ENCODE measurements at places on chromosomes 6 and 20.
A peak's percentile ranks its signal among the peaks of the same experiment; 100 is the strongest.

DNA sequence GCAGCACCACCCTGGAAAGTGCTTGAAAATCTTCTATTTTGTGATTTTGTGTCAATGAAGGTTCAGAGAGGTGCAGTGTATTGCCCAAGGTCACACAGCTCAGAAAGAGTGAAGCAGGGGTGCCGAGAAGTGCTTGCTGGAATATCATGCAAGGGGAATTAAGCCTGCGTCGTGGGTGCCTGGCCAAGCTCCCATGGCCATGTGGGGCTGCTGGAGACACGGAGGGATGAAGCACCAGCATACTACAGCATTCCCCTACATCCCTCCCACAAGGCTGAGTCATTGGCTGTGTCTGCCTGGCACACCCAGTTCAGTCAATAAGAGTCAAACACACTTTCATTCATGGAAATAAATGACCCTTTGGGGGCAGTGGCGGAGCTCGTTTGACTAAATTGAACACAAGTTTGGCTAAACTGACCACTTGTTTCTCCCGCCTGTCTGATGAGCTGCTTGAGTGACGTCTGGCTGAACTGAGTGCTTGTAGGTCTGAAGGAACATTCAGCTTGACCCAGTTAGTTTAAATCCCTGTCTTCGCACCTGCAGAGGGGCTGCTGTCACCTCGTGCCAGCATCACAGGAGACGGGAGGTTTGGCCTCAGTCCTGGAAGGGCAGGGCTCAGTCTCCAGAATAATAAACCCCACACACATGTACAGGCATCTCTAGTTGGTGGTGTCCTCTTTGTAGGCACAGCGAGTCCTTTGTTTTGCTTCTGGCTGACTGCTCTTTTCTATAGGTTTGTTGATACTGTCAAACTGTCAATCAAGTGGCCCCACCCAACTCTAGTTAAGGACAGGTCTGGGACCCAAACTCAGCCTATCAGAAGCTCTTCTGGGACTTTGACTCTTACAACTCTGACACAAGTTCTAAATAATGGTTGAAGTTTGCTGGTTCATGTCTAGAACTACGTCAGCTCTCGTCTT lies 8.4 kb upstream of the TGM2 start:
- peak; percentile 97 for DNase-seq

GRCh38 chr20:42099101-42099500 lies 480.9 kb upstream of the CHD6 start:
- no peak for DNase-seq

- no peak for DNase-seq
Observed at GRCh38 chr6:101453221-101453620, 59.7 kb downstream of the GRIK2 start.

GRCh38 chr20:32479012-32479411 lies 106.1 kb downstream of the NOL4L start:
- DNase-seq, result no peak

DNA sequence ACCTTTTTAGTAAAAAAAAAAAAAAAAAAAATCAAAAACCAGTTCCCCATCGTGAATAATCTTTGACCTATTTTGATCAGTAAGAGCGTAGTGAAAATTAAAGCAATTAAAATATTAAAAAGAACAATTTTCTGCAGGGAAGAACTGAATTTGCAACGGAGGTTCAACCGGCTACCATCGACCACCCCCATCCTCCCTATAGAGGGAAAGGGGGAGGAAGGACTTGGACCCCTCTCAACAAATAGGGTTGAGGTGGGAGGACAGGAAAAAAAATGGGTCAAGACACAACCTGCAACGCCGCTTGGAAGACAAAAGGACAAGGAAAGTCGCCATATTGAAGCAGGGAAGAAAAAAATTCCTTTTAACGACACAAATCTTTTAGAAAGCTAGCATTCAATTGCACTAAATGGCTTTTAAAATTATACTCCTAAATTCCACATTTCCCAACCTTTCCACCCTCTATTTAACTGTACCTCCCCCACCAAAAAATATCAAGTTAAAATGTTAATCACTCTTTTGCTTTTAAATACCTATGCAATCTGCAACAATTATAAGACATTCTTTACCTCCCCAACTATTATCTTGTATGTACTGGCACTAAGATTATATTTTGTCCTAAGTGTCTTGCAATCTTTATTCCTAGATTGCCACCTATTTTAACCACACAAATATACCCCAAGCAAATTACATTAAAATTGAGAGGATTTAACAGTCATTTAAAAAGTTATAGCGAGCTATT lies 1.7 kb downstream of the PPP1R10 start:
- peak; percentile 85 for DNase-seq

GRCh38 chr6:137512757-137513605 lies 18.8 kb upstream of the OLIG3 start:
- DNase-seq, result no peak

GRCh38 chr6:92559003-92559402 lies 860.4 kb downstream of the EPHA7 start:
- DNase-seq, result no peak

- DNase-seq, result peak; percentile 77
Observed at GRCh38 chr20:57092112-57092899, 174.1 kb downstream of the BMP7 start.

- peak; percentile 74 for DNase-seq
Observed at GRCh38 chr20:478949-479429, 16.7 kb upstream of the TBC1D20 start.

DNA sequence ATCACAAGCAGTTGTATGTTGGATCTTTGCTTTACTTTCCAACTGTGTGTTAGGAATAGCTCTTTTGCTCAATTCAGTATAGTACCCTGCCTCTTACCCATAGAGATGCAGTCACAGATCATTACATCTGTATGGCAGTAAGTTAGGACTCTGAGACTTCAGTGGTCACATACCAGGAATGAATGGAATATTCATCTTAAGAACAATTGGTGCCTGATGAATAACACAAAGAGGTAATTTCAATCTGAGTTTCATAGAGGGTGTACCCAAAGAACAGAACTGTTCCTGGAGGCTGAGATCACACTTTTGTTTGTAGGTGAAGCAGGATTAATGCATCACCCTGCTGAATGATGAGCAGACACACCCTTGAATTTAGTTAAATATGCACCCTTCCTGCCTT lies 28.7 kb upstream of the KIF13A start:
- no peak for DNase-seq

DNA sequence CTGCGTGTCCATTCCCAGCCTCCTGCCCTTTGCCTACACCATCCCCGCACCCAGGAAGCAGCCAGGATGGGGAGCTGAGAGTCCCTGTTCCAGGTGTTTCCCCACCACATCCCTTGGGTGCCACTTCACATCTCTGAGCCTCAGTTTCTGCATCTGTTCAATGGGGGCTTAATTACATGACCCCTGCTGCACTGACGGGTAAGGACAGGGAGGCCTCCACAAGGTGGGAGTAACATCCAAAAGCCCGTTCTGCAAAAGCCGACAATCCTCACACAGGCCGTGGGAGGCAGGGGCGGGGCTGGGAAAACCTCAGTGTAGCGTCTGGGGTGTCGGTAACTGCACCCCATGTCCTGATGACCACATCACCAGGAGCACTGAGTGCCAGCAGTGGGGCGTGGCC lies 41.3 kb downstream of the GRM4 start:
- no peak for DNase-seq

DNA sequence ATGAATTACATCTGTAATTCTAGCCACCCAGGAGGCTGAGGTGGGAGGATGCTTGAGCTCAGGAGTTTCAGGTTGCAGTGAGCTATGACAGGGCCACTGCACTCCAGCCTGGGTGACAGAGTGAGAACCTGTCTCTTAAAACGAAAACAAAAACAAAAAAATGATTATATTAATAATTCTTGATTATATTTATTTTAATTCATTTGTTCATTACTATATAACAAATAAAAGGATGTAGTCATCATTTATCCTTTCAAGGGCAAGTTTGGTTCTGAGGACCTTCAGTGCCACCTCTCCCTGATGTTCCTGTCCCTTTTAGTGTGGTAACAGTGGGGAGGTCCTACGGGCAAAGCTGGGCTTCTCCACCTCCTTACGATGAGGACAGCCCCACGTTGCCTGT lies 167.1 kb upstream of the SCGN start:
- no peak for DNase-seq

DNA sequence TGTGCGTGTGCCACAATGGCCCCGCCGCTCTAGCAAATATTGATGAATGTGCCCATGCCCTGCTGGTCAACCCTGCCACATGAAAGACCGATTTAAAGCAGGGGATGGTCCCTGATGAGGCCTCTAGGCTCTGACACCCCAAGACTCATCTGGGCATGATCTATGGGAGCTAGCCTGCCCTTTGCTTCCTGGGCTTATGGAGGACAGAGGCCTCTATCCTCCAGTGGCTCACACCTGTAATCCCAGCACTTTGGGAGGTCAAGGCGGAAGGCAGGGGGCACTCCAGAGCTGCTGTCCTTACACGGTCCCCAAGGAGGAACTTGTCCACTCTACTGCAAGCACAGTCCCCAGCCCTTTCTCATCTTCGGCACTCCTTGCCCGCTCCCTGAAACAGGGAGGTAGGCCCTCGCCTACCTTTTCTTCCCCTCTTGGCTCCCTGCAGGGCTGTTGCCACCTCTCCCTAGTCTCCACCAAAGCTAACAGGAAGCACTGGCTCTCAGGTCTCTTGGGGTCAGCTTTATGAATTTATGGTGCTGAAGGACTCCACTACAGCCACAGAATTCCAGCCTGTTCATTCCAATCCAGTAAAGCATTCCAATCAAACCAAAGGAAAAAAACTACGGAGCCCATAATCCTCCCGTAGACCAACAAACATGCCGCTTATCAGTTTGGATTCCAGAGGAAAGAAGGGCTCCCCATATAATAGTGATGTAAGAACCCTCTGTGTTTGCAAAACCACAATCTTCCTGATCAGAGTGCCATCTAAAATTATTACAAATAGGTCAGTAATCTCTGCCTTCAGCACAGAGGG lies 48.7 kb upstream of the FOXQ1 start:
- DNase-seq, result no peak

DNA sequence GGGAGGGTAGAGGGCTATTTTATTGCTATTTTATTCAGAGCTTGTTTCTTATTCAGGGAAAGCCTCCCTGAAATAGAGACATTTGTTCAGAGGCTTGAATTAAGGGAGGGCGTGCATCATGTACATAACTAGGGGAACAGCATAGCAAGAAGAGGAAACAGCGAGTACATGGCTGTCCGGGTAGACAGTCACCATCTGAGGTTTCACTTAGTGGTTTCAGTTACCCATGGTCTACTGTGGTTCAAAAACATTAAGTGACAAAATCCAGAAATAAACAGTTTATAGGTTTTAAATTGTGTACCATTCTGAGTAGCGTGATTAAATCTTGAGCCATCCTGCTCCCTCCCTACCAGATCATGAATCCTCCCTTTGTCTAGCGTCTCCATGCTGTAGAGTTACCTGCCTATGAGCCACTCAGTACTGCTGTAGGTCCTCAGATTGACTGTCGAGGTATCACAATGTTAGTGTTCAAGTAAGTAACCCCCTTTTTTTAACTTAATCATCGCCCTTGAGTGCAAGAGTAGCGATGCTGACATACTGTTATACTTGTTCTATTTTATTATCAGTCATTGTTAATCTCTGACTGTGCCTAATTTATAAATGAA lies 791.5 kb downstream of the TFAP2A start:
- DNase-seq, result peak; percentile 17

- no peak for DNase-seq
Observed at GRCh38 chr6:25963426-25964123, 973 bp downstream of the TRIM38 start.

DNA sequence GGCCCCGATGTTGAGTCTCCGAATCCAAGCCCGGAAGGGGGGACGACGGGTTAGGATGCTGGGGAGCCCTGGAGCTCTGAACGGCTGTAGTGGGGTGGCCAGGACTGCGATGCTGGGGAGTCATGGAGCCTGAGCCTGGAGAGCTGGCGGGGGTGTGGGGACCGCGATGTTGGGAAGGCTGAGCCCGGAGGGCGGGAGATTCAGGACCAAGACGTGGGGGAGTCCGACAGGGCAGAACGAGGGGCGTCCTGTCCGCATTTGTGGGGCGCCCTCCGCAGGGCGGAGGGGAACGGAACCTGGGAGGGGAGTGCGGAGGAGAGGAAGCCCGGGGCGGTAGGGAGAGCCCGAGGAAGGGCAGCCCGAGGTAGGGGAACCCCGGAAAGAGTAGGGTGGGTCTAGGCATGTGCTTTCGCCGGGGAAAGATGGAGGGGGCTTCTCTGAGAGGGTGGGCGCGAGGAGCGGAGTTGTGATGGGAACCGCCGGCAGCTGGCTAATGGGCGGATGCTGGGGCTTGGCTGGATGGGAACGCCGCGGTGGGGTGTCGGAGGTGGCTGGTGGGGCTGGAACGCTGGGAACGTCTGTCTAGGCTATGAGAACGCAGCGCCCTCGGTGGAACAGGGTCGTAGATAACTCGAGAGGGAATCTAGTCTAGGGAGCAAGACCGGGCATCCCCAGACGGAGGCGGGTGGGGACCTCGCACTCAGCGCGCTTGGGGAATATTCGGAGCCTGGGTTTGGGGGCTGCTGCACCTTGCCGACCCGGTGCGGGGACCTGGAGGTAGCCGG lies 684 bp downstream of the PAQR8 start:
- DNase-seq, result peak; percentile 57

GRCh38 chr6:19880066-19880465 lies 42.9 kb downstream of the ID4 start:
- DNase-seq, result no peak

DNA sequence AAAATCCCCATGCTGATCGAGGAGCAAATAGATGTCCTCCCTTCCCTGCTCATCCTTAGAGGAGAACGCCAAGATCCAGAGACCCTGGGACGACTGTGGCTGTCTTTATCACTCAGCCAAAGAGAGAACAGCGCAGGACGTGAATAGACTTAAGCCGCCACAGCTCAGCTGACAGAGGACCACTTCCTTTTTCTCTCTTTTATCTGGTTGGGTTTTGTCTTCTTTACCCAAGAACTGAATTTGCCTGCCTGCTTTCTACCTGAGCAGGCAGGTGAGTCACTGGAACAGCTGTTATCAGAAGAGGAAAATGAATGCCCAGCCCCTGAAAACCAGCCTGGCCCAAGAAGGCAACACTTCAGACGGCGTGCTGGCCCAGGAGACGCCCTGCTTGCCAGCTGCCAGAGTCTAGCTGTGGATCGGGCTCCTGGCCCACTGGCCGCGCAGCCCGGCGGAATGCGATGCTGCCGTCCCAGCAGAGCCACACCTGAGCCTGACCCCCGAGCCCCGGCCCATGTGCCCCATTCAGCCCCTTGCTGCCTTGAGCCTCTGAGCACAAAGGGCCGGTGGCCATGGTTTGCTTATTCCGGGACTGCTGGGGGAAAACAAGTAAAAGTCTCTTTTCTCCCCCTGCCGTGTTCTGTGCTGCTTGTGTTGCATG lies 82.1 kb downstream of the TCP11 start:
- DNase-seq, result no peak

DNA sequence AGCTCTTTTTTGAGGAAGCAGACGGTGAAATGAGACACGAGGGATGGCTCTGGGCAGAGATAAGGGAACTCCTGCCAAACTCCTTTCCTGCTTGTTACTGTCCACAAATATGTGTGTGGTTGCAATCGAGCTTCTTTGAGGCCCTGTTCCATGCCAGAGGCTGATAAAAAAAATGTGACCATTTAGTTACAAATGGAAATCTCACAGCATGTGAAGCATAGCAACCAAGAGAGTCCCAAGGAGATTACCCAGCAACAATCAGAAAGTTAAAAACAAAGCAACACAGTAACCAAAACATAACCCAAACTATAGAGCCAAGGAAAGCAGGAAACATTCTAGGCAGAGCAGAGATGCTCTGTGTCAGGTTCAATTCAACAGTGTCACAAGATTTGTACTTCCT lies 35.4 kb upstream of the HMGN3 start:
- peak; percentile 93 for DNase-seq

GRCh38 chr6:144220031-144220790 lies 64.9 kb upstream of the UTRN start:
- DNase-seq, result no peak

All from GM23248 (cell line).